Stimulated activated CD4-positive, alpha-beta T cell treated with anti-CD3 and anti-CD28 coated beads, TNF-alpha, amount 100 ng/mL, for 24 hours (primary cell): ENCODE measurements at places on chromosomes 1 and 21.

GRCh38 chr1:156430303-156430702, 61.3 kb downstream of the RHBG start:
- DNase-seq = no peak

- DNase-seq = no peak
These were observed 89.3 kb downstream of the ITPKB start for GRCh38 chr1:226649780-226650179.

DNA sequence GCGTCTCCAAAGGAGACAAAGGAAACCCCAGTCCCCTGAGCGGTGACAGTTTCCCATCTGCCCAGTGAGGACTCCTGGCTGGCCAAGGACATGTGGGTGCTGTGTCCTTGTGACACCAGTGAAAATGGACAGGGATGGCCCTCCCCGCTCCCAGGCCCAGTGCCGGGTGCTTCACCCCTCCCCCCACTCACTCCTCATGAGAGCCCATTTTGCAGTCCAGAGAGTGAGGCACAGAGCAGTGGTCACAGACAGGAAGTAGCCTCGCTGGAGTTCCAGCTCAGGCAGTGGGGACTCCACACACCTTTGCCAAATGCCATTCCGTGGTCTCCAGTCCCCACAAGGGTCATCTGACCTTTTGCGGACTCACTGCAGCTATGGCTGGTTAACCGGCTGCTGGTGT, 642.9 kb downstream of the PTPRU start:
- DNase-seq = no peak

GRCh38 chr1:177032434-177032833, 132.1 kb downstream of the ASTN1 start:
- no peak for DNase-seq

GRCh38 chr1:59499273-59499942, 202.5 kb downstream of the FGGY start:
- DNase-seq = no peak

DNA sequence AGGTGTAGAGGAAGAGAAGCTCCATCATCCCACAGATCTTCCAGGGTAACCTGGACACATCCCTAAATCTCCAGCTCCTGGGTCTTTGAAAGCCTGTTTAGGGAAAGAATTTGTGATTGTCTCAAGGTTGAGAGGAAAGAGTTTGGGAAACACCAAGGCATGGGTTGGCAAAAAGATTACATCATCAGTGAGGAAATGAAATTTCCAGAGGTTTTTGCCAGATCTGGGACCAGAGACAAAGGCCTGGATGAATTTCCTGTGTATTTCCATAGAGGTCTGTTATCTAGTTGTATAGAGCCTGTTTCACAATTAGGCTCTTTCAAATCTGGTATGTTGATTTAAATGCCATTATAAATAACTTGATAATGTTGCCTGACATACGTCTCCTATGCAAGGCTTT, 82.3 kb downstream of the GPR89B start:
- no peak for DNase-seq

GRCh38 chr1:116185161-116185701, 74.0 kb downstream of the MAB21L3 start:
- DNase-seq = no peak

GRCh38 chr21:26070822-26071425, 99.6 kb downstream of the APP start:
- DNase-seq = no peak

DNA sequence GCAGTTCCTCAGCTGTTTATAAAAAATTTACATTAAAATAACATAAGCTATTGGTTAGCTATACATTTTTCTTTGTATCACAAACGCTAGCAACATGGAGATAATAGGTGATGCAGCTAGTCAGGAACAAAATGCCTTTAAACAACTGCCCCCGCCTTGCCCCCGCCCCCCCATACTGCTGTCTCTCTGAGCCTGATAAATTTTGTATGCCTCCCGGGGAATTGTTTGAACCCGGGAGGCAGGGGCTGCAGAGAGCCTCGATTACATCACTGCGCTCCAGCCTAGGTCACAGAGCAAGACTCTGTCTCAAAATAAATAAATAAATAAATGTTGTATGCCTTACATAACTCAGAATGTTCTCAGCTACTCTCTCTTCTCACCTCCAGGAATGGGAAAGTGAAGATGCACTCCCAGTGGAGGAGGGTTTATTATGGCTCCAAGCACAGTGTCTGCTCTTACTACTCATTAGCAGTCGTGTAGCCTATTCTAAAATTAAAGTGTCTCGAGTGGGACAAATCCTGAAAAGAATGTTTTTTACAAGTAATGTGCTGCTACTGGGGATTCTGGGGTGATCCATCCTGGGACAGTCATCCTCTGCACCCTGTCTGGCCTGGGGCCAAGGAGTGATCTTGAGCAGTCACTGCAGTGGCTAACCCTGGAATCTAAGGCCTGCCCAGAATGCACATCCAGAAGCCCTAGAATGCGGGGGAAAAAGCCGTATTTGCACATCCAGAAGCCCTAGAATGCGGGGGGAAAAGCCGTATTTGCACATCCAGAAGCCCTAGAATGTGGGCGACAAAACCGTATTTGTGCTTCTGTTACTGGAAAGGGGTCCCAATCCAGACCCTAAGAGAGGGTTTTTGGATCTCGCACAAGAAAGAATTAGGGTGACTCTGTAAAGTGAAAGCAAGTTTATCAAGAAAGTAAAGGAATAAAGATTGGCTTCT, 39.4 kb upstream of the ZNF496 start:
- no peak for DNase-seq

DNA sequence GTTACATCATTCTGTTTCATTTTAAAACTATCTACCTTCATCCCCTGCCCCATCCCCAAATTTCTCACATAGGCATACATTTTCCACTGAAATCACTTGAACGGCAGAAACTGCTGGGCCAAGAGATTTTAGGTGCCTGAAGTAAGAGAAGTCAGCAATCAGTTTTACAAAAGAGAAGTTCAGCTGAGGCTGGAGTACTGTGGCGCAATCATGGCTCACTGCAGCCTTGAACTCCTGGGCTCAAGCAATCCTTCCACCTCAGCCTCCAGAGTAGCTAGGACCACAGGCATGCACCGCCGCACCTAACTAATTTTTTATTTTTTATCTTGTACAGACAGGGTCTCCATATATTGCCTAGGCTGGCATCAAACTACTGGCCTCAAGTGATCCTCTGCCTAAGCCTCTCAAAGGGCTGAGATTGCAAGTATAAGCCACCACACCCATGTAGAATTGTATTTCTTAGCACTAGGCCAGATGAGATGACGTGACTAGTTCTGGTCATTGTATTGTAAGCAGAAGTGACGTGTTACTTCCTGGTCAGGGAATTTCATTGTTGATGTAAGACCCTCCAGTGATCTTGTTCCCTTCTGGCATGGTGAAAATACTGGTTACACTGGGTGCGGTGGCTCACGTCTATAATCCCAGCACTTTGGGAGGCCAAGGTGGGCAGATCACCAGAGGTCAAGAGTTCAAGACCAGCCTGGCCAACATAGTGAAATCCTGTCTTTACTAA, 7.1 kb downstream of the BECN2 start:
- no peak for DNase-seq

DNA sequence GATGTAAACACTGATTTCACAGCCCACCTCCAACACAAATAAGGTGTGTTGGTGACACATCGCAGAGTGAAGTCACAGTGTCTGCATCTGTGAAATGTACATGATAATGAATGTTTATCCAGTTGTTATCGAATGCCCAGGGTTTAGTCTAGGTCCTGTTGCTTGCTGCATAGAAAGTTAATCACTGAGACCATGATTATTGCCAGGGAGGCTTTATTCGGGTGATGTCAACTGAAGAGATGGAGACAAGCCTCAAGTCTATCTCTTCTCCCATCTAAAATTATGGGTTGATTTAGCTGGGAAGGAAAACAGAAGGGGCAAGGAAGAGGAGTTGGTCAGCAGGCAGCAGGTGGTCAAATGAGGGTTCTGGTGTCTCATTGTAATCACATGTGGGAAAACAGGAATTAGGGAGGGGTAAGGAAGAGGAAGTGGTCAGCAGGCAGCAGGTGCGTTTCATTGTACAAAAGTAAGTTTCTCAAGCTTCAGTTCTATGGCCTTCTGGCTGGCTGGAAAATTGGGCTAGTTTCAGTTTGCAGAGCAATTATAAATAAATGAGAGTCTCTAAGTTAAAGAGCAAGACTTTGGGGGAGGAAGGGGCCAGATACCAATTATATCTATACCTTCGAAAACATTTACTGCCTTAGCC, 146.3 kb upstream of the DNAH14 start:
- DNase-seq = no peak

GRCh38 chr1:29687601-29688244, 451.4 kb downstream of the PTPRU start:
- DNase-seq = no peak

DNA sequence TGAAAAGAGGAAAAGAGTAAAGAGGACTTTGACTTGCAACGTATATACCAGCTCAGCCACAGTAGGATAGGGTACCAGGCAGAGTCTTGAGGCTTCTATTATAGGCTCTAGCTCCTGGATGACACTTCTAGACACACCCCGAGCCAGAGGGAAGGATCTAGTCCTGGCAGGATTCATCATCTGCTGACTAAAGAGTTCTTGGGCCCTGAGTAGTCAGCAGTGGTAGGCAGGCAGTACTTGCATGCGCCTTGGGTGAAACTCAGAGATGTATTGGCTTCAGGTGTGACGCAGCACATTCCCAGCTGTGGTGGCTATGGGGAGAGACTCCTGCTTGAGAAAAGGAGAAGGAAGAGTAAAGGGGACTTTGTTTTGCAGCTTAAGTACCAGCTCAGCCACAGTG, 162.3 kb upstream of the APP start:
- DNase-seq = no peak

DNA sequence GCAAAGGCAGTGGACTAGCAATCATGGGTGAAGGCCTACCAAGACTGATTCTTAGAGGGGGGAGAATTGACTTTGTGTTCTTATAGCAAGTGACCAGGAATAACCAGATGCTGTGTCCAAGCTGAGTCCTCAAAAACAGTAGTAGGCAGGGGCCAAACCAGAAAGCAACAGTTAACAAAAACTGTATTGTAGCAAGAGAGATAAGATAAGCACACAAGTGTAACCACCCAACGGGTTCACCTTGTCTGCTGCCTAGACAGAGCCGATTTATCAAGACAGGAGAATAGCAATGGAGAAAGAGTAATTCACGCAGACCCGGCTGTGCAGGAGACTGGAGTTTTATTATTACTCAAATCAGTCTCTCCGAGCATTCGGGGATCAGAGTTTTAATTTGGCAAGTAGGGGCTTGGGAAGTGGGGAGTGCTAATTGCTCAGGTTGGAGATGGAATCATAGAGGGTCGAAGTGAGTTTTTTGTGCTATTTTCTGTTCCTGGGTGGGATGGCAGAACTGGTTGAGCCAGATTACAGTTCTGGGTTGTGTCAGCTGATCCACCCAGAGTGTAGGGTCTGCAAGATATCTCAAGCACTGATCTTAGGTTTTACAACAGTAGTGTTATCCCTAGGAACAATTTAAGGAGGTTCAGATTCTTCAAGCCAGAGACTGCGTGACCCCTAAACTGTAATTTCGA, 8.3 kb upstream of the CSRP1 start:
- DNase-seq = no peak

DNA sequence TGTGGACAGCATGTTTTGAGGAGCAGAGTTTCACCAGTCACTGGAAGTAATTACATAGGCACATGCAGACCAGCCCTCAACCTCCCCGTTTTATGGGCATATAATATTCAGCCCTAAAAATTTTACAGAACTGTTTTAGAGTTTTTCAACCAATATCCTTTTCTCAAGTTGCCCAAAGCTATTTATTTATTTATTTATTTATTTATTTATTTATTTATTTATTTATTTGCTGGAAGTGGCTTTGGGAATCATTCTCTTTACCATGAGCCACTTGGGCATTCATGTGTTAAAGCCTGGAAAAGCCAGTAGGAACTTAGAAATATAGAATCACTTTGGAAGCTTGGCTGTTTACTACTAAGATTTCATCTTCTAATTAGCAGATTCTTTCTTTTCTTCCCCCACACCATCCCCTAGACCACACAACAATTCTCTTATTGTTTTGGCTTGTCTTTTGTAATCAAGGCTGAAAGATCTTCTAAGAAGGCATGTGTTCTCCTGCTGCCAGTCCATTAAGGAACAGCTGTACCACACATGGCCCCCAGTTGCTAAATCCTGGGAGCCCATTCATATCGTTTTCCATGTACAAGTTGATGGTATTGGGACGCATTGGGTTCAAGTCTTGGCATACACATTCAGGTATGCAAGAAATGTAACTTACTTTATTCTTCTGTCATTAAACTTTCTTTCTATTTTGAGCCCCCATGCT, 220.0 kb downstream of the PAPPA2 start:
- DNase-seq = no peak

- DNase-seq = no peak
These were observed 75.1 kb downstream of the ZSCAN20 start for GRCh38 chr1:33547576-33547975.

GRCh38 chr1:66951513-66951912, 26.7 kb downstream of the MIER1 start:
- DNase-seq = no peak

DNA sequence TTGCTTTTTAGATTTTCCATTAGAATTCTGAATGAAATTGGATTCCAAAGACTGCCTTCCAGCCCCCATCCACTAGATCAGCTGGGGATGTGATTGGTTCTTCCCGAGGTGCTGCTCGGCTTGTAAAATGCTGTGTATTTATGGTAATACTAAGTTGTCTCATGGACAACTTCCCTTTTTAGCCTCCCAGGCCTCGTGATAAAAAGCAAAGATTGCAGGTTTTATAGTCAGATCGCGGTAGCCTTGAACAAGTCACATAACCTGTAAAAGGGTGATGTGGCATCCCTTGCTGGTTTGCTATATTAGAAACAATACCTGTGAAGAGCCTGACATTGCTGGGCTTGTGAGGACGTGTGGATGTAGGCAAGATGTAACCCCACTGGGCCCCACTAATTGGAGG, 10.4 kb downstream of the MUL1 start:
- DNase-seq = no peak

- DNase-seq = no peak
These were observed 16.7 kb downstream of the SLX9 start for GRCh38 chr21:44956356-44957046.

GRCh38 chr1:109262231-109263055, 13.1 kb downstream of the CELSR2 start:
- DNase-seq = no peak

- no peak for DNase-seq
These were observed 8.7 kb downstream of the PINK1 start for GRCh38 chr1:20641975-20642374.

DNA sequence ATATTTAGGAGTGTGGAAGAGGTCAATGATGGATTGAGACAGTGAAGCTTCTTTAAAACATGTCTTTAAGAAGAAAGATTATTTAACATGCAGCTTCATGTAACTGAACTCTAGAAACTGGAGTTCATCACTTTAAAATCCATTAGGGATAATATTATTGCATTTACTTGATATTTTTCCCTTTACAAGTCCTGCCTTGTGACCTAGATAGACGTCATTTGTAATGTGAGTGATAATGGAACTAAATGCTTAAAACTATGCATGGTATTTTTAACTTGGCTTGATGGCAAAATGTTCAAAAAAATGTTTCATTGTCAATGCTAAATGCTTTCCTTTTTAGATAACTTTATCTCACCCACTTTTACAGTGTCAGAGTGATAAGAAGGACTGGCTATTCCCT, 723.7 kb downstream of the RWDD3 start:
- no peak for DNase-seq

GRCh38 chr1:61174060-61174795, 91.9 kb downstream of the NFIA start:
- no peak for DNase-seq
